ENCODE measurements at places on chromosomes 4 and X. TPM values are rescaled to one million over a fixed set of nuclear protein-coding genes. Genes with fewer than 3 reads are reported as not detected.

Gene FBXW7
- 145 TPM for total RNA-seq

Gene ANOS1
- total RNA-seq, result 0.26 TPM

Gene TCEAL5
- not detected for total RNA-seq

Gene DOK7
- total RNA-seq, result 1.0 TPM

Gene LDB2
- not detected for total RNA-seq

Gene HSFX2
- not detected for total RNA-seq

Gene AWAT2
- not detected for total RNA-seq

Gene HSD17B13
- not detected for total RNA-seq

Gene TAF7L
- total RNA-seq, result under 0.01 TPM

Gene GPR34
- not detected for total RNA-seq

- DNase-seq, result peak; percentile 34
Observed at GRCh38 chr4:154314248-154314647, 177.4 kb downstream of the DCHS2 start.

DNA sequence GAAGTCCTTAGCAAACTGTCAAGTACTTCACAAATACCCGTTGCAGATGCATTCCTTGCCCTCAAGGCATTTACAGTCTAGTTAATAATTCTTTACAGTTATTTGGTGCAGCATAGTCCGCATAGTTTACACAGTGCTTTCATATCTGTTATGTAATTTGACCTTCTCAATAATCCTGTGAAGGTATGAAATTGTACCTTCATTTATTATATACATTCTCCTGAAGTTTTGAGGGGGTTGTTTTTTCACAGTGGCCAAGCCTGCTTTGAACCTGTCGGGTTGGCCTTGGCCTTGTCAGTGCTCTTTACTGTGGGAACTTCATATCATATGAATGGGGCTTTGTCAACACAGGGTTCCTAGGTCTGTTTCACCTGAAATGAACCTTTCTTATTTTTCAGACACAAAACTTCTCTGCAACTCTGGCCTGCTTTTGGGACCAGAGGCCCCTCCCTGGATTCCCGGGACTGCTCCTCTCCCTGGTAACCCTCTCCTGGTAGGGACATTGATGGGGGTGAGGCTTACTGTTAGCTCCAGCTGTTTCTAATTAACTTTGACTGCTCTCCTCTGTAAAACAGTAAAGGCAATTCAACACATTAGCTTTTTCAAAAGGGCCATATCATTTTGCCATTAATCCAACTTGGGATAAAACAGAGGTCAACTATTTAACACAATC lies 9.1 kb downstream of the IGFBP7 start:
- DNase-seq, result no peak

DNA sequence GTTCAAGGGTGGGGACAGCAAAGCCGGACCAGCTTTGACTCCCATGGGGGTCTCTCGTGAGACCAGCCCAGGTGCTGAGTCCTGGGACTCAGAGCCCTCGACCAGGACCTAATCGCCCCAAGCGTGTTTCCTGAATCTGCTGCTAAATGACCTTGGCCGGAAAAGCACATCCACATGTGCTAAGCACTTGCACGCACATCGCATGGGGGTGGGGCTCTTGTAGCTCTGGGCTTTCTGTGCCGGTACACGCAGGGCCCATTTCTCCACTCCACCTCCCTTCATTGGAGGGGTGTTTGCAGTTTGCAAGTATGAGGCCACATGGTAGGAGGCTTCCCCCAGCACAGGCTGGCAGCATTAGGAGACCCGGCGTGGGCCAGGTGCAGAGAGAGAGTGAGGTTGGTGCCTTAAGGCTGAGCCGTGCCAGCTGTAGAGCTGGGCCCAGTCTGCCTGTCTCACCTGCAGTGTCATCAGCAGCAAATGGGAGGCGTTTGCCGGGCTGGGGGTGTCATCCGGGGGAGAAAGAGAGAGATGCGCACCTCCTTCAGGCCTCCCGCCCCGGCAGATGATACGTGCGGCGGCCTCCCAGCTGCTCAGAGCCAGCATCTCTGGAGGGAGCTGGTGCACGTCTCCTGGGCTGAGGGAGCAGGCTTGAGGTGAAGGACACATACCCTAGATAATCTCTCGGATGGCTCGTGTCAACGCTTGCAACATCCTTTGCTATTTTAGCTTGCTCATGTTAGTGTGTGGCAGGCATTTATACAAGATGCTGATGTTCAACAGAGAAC lies 45.2 kb upstream of the CLCN4 start:
- no peak for DNase-seq

- DNase-seq, result no peak
Observed at GRCh38 chrX:6980981-6981380, 166.5 kb upstream of the STS start.

DNA sequence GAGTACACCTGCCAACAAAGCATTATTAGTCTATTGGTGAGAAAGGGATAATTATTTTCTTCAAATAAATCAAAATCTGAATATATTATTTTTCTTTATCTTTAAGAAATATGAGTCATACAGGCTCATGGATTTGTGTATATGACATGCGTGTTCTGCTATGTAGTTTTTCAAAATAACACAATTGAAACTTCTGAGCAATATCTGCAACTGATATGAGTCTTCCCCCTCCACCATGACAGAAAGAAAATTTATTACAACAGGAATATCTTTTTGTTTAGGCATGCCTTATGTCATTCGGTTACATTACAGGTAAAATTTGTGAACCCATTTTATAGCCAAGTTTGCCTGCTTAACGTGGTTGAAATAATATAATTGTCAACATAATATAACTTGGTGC lies 32.0 kb downstream of the TMPRSS11A start:
- peak; percentile 72 for DNase-seq

DNA sequence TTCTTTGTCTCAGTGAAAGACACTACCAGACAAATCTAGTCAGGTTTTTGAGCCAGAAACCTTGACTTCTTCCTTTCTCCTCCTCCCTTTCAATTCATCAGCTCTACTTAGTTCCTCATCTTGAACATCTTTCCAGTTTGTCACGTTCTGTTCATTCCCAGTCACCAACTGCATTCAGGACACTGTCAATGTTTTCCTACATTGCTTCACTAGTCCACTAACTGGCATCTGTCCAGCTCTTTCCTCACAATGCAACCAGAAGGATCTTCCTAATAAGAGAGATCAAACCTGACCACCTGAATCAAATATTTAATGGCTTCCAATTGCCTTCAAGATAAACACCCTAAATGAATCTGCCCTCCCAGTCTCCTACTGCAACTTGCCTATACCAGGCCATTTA lies 52.5 kb downstream of the SYNPO2 start:
- peak; percentile 22 for DNase-seq

GRCh38 chr4:25367004-25367621 lies 9.9 kb upstream of the ANAPC4 start:
- peak; percentile 44 for DNase-seq

- no peak for DNase-seq
Observed at GRCh38 chrX:46648660-46649059, 75.1 kb downstream of the CHST7 start.

DNA sequence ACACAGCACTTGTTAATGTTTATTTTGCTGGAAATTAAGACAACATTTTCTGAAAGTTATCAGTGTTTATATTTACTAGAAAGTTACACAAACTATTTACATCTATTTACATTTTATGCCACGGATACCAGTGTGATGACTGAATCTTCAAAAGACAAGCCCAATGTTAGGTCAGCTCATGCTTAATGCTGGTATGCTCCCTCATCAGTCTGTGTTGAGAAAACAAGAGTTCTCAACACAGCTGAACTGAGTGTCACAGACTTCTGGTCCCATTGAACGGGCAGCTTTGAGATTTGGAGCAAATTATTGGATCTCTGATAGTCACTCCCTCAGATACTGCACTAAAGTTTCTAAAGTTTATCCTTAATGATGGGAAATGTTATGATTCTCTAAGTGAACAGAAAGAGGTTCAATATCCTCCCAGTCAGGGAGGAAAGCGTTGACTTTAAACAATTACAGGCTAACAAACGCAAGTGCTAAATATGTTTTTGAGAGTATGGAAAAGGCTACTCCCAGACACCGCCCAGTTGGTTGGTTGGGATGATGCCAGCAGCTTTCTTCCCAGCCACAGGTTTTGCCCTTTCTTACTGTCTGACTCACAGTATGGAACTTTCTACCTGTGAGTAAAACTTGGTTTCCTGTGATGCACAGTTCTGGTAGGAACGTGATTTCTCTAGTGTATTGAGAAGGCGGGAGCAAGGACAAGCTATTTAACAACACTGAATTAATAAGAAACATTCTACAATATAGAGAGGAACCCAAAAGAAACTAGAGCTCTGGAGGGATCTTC lies 1293.6 kb upstream of the TENM3 start:
- DNase-seq, result peak; percentile 65

DNA sequence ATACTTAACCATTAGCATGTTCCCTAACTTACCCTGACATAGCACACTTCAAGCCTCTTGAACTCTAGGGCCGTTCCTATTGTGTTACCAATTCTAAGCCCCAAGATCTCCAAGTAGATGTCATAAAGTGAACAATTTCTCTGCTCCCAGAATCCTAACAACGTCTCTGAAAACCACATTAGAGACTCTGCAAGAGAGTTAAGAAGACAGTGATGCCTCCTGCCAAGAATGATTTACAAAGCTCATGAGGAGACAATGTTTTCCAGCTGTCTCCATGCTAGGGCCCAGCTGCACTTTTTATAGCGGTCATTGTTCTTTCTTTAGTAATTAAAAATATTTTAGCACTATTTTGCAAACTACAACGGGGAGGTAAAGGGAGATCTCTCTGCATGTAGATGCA lies 358.4 kb downstream of the PPP3CA start:
- no peak for DNase-seq

DNA sequence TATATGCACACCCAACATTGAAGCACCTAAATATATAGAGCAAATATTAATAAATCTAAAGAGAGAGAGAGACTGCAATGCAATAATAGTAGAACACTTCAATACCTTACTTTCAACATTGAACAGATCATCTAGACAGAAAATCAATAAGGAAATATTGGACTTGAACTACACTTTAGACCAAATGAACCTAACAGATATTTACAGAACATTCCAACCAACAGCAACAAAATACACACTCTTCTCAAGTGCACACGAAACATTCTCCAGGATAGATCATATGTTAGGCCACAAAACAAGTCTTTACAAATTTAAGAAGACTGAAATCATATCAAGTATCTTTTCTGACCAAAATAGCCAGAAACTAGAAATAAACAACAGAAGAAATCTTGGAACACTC lies 66.6 kb downstream of the CD99L2 start:
- no peak for DNase-seq

DNA sequence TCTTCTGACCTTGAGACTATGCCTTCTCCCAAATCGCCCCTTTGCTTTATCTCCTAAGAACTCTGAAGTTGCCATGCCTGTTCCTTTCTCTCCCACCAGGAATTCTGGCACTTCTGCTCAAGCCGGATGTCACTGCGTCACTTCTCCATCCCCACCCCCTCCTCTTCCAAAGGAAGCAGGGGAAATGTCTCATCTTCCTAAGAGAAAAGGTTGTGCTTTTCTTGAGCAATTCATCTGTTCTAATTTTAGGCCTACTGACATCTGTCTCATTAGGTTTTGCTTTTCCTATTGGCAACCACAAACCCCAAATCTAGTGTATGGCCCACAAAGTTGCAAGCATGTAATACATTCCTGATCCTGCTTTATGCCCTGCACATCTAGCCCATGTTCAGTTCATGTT lies 163.1 kb upstream of the PLAC1 start:
- peak; percentile 12 for DNase-seq
